Occipital lobe (tissue), 3 donors: ENCODE measurements at places on chromosomes 1 and 21.

DNA sequence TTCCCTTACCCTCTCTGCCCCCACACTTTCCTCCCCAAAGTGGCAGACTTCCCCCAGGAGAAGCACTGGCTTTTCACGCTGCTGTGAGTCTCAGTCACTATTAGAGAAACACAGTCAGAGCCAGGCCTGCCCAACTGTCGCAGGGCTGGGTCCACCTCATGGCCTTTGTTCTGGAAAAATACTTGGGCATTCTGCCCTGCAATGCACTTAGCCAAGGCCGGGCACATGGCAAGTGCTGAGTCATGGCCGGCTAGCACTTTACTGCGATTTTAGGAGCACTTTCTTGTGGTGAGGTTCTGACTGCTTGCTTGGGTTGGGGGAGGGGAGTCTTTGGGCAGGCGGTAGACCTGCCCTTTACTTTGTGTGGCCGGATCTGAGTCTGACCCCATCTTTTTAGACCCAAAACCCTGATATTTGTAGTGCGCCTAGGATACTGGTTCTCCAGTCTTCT, 7.7 kb downstream of the EPHX1 start:
- peak; percentile 67 for DNase-seq

- DNase-seq = no peak
Measured at GRCh38 chr1:101107496-101108110, 82.0 kb upstream of the DPH5 start.

DNA sequence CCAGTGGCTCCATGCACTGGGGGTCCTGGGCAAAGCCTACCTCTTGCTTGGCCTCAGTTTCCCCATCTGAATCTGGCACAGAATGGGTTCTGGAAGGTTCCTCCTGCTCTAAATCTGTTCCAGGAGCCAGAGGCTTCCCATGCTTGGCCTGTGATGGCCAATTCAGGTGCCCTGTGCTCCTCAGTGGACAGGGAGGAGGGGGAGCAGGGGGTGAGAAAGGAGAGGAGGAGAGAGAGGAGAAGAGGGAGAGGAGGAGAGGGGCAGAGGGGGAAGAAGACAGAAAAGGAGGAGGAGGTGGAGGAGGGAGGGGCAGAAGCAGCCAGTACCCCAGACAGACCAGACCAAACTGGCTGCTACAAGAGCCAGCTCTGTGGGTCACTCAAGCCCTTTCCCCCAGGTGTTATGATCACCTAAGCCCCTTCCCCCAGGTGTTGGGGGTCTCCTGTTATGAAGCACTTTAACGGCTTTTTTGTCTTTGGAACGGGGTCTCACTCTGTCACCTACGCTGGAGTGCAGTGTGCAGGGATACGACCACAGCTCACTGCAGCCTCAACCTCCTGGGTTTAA, 43.7 kb downstream of the TRIM11 start:
- DNase-seq = no peak

- no peak for DNase-seq
Measured at GRCh38 chr1:229037806-229038405, 233.0 kb upstream of the RAB4A start.

- DNase-seq = no peak
Measured at GRCh38 chr1:101330427-101331130, 93.8 kb downstream of the S1PR1 start.

GRCh38 chr1:173768827-173769226, 54.0 kb downstream of the KLHL20 start:
- DNase-seq = no peak

DNA sequence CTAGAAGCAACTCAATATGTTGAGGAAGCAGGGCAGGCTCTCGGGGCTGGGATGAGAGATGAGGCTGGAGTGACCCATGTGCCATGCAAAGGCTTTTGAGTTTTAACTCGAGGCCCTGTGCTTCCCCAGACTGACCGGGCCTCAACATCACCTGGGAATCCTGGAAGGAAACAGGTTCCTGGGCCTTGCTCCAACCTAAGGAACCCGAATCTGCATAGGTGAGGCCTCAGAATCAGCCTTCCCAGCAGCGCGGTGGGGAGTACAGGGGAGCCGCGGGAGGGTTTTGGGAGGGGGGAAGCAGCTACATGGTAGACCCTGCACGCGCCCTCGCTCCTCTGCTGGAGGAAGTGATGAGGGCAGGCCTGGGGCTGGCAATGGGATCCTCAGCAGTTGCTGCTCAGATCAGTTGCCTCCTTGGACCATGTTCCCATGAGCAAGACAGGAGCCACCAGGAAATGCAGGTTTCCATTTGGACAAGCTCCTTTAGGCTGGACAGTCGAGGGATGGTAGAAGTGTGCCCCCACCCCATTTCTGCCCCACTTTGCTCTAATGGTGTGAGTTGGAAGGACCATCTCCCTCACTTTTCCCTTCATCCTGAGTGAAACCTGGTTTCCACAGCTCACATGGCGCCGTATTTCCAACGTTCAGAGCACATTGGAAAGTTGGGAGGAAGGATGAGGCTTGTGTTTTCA, 4.5 kb upstream of the KIAA1614 start:
- DNase-seq = no peak

DNA sequence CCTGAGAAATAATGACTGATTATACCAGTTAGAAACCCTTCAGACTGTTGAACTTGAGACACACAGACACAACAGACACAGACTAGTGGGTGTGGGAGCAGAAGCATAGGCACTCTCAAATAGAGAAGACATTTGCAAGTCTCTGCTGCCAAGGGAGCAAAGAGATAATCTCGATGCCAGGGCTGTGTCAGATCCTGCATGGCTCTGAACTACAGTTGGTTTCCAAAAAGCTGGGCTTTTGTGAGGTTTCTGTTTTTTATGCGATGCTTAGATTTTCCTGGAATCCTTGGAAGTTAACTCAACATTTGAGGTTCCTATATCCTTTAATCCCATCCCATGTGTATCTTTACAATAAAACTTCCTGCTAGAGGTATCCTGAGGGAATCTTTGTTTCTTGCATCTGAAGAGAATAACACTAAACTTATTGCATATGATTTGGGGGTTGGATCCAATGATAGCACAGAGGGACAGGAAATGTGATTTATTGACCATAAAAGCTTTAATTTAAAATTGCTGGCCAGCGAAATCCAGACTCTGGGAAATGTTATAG, 236.4 kb downstream of the SPATA17 start:
- DNase-seq = no peak

- no peak for DNase-seq
Measured at GRCh38 chr1:111275780-111276433, 14.7 kb upstream of the CHIA start.

- DNase-seq = no peak
Measured at GRCh38 chr21:35548904-35549615, 500.0 kb upstream of the RUNX1 start.

DNA sequence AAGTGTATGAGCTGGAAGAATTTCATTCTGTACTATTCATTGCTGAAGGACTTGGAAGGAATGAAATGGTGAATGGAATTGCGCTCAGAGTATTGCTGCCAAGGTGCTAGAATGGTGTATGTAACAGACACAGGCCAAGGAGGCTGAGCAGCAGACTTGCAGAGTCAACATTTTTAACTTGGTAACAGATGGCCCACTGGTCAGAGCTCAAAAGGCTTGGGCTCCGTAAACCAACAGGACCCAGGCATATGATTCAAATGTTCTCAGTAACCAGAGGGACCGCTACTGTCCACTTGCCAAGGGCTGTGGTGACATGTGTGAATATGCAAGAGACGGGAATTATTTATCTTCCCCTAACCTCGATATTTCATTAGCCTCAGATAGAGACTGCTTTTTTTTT, 28.8 kb upstream of the PTGFRN start:
- no peak for DNase-seq

DNA sequence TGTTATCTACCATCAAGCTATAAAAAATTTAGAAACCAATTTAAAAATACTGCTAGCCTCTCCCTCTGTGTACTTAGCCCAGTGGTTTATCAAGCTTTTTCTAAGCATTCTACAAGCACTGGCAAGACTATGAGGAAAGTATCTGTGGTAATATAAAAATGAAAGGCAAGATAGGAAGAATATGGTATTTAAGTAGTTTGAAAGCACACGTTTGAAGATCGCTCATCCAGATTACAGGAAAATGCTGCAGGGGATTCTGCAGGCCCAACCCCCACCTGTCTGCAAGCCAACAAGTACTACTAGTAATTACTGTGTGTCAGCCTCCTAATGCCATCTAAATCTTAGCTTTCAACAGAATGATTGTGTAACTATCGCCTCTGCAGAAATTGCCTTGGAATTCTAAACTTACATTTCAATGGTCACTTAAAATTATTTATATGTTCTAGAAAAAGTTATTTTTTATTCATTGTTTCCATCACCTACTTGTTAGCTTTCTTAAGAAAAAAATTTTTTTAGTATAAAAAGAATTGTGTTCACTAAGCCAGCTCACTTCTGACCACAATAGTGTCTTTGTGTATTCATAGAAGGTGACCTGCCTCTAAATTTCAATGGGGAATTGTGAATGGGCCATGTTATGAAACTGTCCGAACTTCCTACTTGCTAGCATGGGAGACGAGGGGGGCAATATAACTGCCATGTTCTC, 8.5 kb downstream of the ERRFI1 start:
- DNase-seq = no peak

GRCh38 chr1:44029260-44029910, 1.9 kb downstream of the SLC6A9 start:
- peak; percentile 49 for DNase-seq

DNA sequence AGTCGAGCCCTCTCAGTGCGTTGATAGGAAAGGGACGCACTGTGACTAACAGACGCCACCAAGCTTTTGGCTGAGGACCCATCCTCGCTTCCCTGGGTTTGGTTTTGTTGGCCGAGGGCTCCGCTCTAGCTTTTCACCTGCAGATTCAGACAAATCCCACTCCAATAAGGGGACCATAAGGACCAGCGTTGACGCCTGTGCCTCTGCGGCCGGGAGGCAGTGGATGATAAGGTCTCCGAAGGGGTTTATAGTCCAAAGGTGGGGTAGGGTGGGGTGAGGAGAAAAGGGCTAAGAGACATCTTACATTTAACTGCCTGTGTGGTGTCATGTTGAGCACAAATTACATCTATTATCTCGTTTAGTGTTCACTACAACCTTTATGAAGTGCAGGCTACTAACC, 760 bp downstream of the PEX14 start:
- DNase-seq = no peak

- no peak for DNase-seq
Measured at GRCh38 chr1:208808301-208808700, 564.1 kb upstream of the PLXNA2 start.
